ENCODE measurements at places on chromosomes 3 and 15.

DNA sequence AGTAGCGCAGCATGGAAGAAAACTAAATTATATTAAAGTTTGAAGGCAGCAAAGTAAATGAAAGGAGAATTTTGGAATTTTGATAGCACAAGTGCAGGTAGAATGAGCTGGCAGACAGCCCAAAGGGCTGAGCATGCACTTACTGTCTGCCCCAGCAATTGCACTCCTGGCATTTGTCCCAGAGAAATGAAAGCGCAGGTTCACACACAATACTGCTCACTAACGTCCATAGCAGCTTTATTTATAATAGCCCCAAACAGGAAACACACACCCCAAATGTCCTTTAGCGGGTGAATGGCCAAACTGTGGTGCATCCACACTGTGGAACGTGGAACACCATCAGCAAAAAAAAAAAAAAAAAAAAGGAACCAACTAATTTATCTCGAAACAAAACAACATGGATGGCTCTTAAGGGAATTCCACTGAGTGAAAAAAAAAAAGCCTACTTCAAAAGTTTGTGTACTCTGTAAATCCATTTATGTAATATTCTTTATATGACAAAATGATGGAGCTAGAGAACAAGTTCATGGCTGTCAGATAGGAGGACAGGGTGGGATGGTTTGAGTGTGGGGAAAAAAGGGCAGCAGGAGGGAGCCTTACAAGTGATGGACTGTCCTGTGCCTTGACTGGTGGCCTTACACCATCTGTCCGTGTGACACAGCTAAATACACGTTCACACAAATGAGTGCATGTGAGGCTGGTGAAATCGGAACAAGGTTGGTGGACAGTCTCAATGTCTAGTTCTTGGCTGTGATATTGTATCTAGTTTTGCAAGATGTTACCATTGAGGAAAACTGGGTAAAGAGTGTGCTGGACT lies 6.0 kb upstream of the TM2D3 start:
- peak; percentile 83 for DNase-seq

- DNase-seq = no peak
Measured at GRCh38 chr3:102447272-102447671, 12.5 kb downstream of the ZPLD1 start.

DNA sequence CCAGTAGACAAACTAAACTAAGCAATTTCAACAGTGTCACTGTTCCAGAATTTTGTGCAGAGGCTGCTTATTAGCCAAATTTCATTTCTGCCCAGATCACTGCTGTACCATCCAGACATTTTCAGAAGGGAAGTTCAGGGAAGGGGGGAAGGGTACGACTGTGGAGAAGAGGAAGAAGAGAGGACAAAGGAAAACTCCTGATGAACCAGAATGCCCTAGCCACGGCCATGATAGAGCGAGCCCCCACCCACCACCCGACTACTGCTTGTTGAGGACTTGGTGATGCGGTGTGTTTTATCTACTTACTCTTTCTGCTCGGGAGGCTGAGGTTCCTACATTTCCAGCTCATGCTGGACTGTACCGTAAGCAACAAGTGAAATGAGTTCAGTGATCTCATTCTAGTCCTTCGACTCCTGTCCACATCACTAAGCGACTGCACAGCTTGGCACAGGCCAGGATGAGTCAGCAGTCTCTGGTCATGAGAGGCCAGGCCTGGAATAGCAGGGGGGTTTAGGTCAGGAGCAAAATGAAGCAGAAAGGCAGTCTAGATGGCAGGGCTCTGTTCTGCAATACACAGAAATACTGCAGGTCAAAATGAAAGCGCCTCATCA lies 330.8 kb downstream of the TIGIT start:
- peak; percentile 98 for DNase-seq

DNA sequence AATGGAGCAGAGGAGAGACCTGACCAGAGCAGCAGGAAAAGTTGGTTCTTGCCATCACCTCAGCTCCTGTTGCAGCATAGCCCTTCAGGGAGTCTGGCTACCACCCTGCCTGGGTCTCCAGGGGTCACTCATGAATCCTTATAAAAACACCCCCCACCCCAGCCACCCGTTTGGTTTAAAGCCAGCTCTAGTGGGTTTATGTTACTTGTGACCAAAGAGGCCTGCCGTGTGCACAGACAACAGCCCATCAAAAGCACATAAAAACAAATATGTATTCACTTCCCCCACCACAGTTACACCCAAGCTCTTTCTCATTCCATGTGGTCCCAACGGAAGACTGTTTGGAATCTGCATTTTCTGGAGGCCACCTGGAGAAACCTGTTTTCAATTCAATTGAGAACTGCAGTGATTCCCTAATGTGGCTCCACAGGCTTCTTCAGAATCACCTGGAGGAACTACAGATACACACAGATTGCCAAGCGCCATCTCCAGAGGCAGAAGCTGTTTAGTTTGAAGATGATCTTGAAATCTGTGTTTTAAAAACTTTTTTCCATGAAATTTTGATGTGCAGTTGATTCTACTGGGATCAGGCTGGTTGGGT lies 13.8 kb downstream of the FOXL2 start:
- no peak for DNase-seq

- DNase-seq = peak; percentile 42
Measured at GRCh38 chr15:77944002-77944867, 133.3 kb downstream of the TBC1D2B start.

Measured in dermis microvascular lymphatic vessel endothelial cell (primary cell).